Suprapubic skin (tissue), 4 donors: ENCODE measurements at places on chromosomes 1 and 21.
A peak's percentile ranks its signal among the peaks of the same experiment; 100 is the strongest.

DNA sequence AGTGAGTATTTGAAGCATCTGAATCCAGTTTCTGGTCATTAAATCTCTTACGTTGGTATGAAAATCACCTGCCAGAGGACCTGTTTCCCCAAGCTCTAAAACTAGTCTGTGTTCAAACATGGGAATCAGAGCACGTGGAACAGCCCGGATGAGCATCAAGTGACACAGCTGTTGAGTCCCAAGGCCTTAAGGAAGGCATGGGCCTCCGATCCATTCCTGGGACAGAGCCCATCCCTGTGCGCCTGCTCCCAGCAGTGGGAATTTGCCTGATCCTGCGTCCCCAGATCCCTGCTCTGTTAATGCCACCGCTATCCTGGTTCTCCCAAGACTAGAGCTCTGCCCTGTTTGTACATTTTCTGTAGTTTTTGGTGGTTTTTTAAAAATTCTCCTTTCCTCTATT is 68.4 kb upstream of the FBXO28 start:
- peaks cover 2% of the 10 kb centered on the region for H3K4me1 ChIP-seq
- H3K36me3 ChIP-seq = no peaks in the 10 kb centered on the region
- no peak overlapping the region for H3K4me3 ChIP-seq
- no peak for DNase-seq
- H3K27me3 ChIP-seq = no peaks in the 10 kb centered on the region

GRCh38 chr1:110240476-110241210 is 30.5 kb downstream of the KCNC4 start:
- no peak overlapping the region for H3K4me3 ChIP-seq
- H3K27ac ChIP-seq = no peak overlapping the region
- H3K36me3 ChIP-seq = no peaks in the 10 kb centered on the region
- H3K4me1 ChIP-seq = peaks cover 7% of the 10 kb centered on the region
- no peaks in the 10 kb centered on the region for H3K27me3 ChIP-seq
- no peak for DNase-seq

- no peak for DNase-seq
- H3K27me3 ChIP-seq = peaks cover 4% of the 10 kb centered on the region
- no peak overlapping the region for H3K4me3 ChIP-seq
- no peaks in the 10 kb centered on the region for H3K36me3 ChIP-seq
These were observed 64.3 kb upstream of the COL6A1 start for GRCh38 chr21:45917241-45917640.

DNA sequence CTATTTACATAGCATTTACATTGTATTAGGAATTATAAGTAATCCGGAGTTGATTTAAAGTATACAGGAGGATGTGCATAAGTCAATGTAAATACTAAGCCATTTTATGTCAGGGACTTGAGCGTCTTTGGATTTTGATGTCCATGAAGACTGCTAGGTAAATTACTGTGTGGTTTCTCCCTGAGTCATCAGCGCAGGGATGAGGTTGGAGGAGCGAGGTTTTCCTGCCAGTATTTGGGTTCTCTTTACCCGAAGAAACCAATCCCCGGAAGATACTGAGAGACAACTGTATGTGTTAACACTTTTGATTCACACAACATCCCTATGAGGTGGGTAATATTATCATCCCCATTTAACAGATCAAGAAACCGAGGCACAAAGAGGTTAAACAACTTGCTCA is 29.3 kb downstream of the BATF3 start:
- H3K27ac ChIP-seq = no peak overlapping the region
- H3K4me1 ChIP-seq = peaks cover 40% of the 10 kb centered on the region
- H3K4me3 ChIP-seq = no peak overlapping the region
- no peaks in the 10 kb centered on the region for H3K27me3 ChIP-seq
- no peaks in the 10 kb centered on the region for H3K36me3 ChIP-seq

DNA sequence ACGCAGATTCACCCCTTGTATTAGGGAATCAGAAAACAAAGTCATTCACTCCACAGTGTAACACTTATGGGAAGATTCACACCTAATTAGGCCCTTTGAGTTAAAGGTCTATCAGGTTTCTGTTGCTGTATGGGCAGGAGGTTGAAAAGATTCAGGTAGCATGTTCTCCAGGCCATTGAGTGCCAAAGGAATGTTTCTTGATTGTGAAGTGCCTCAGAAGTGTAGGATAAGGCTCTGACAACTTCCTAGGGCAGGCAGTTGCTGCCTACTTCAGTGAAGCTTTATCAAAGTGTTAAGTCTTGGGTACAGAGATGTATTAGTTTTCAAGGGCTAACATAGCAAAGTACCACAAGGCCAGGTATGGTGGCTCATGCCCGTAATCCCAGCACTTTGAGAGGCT is 48.7 kb upstream of the RGS18 start:
- no peak for DNase-seq
- no peaks in the 10 kb centered on the region for H3K4me1 ChIP-seq
- H3K27ac ChIP-seq = no peak overlapping the region
- H3K4me3 ChIP-seq = no peak overlapping the region

DNA sequence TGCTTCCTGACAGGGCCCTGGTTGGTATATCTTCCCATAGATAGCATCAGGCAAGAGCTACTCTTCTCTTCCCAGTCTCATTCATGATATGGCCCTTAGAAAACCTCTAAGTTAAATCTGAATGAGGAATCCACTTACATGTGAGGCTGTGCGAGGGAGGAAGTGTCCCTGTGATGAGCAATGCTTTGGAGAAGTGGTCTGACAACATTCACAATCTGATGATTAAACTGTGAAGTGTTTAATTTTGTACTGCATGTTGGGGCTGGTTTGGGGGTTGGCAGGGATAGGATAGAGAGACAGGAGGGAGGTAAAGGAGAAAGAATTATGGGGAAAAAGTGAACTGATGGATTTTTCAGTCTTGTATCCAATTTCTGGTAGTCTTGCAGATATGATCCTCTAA is 421.2 kb upstream of the DAB1 start:
- no peak overlapping the region for H3K4me3 ChIP-seq
- DNase-seq = no peak
- H3K27me3 ChIP-seq = no peaks in the 10 kb centered on the region
- H3K27ac ChIP-seq = no peak overlapping the region
- no peaks in the 10 kb centered on the region for H3K4me1 ChIP-seq
- no peaks in the 10 kb centered on the region for H3K36me3 ChIP-seq

GRCh38 chr1:171127501-171127900 is 36.8 kb downstream of the FMO3 start:
- no peak for DNase-seq
- peaks cover 33% of the 10 kb centered on the region for H3K4me1 ChIP-seq
- H3K27ac ChIP-seq = no peak overlapping the region

DNA sequence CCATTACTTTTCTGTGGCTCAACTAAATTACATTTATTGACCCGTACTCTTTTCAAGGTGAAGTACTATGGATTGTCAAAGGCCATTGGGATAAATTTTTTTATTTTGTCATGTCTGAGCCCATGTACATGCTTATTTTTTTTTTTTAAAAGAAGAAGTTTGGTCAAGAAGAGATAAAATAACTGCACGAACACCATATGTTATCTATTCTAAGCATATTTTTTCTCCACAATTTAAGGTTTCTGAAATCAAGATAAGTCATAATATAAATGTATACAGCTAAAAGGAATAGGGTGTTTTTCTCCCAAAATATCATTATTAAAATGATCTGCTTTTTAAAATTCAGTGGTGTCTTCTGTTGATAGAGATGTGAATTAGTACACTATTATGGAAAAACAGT is 35.0 kb upstream of the SH2D1B start:
- peaks cover 7% of the 10 kb centered on the region for H3K27me3 ChIP-seq
- DNase-seq = no peak
- H3K36me3 ChIP-seq = no peaks in the 10 kb centered on the region
- H3K4me3 ChIP-seq = no peak overlapping the region

GRCh38 chr1:218488986-218489385 is 143.8 kb downstream of the TGFB2 start:
- H3K36me3 ChIP-seq = no peaks in the 10 kb centered on the region
- no peak for DNase-seq
- H3K4me1 ChIP-seq = no peaks in the 10 kb centered on the region
- H3K4me3 ChIP-seq = no peak overlapping the region
- no peak overlapping the region for H3K27ac ChIP-seq

- no peaks in the 10 kb centered on the region for H3K27me3 ChIP-seq
- no peaks in the 10 kb centered on the region for H3K36me3 ChIP-seq
- H3K4me3 ChIP-seq = no peak overlapping the region
- H3K27ac ChIP-seq = peak overlapping the region; percentile 7
- DNase-seq = no peak
These were observed 219.2 kb downstream of the RERE start for GRCh38 chr1:8598060-8598724.

GRCh38 chr1:168297019-168297730 is 16.5 kb downstream of the TBX19 start:
- H3K4me3 ChIP-seq = no peak overlapping the region
- H3K36me3 ChIP-seq = no peaks in the 10 kb centered on the region
- no peaks in the 10 kb centered on the region for H3K4me1 ChIP-seq
- H3K27me3 ChIP-seq = no peaks in the 10 kb centered on the region
- DNase-seq = no peak

DNA sequence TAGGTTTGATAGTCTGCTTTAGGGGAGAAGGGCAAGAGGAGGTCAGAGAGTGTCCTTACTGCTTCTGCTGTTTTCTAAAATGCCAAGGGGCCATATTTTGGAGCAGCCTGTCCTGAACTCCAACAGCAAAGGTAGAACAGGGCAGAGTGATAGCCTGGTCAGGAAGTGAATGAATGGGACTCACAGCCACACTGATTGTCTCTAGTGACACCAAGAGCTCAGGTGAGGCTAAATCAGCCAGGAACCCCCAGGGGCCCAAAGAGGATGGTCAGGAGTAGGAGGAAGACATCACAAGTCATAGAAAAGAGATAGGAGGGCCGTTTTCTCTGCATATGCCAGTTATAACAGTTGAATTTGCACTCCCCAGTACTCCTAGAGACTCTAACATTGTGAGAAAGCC is 97.4 kb upstream of the DUSP10 start:
- no peaks in the 10 kb centered on the region for H3K36me3 ChIP-seq
- no peak for DNase-seq
- H3K27me3 ChIP-seq = no peaks in the 10 kb centered on the region
- peaks cover 28% of the 10 kb centered on the region for H3K4me1 ChIP-seq
- H3K27ac ChIP-seq = peak overlapping the region; percentile 68

DNA sequence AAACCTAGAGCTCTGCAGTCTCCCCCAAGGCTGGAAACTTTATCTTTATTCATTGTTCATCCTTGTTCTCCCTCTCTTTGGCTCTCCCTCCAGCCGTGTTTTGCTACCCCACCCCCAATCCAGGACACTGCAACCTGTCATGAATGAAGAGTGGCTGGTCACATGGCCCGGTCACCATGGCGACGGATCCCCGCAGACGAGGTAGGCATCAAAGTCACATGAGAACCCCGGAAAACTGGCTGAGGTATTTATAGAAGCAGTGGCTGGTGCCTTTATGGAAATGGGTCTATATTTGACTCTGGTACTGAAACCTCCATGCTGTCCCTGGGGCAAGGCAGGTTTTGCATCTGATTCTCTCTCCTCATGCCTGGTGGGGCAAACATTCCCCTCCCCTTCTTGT is 13.4 kb upstream of the SLC6A17 start:
- no peaks in the 10 kb centered on the region for H3K36me3 ChIP-seq
- H3K27me3 ChIP-seq = peaks cover 53% of the 10 kb centered on the region
- no peak for DNase-seq
- H3K27ac ChIP-seq = no peak overlapping the region

GRCh38 chr1:47951026-47951425 is 46.2 kb downstream of the TRABD2B start:
- no peaks in the 10 kb centered on the region for H3K4me1 ChIP-seq
- no peak overlapping the region for H3K4me3 ChIP-seq
- H3K27ac ChIP-seq = no peak overlapping the region
- H3K36me3 ChIP-seq = no peaks in the 10 kb centered on the region

- no peak overlapping the region for H3K27ac ChIP-seq
- H3K4me3 ChIP-seq = no peak overlapping the region
- H3K36me3 ChIP-seq = no peaks in the 10 kb centered on the region
- DNase-seq = no peak
- H3K27me3 ChIP-seq = no peaks in the 10 kb centered on the region
- no peaks in the 10 kb centered on the region for H3K4me1 ChIP-seq
These were observed 8.2 kb downstream of the PTPRC start for GRCh38 chr1:198647055-198647454.

DNA sequence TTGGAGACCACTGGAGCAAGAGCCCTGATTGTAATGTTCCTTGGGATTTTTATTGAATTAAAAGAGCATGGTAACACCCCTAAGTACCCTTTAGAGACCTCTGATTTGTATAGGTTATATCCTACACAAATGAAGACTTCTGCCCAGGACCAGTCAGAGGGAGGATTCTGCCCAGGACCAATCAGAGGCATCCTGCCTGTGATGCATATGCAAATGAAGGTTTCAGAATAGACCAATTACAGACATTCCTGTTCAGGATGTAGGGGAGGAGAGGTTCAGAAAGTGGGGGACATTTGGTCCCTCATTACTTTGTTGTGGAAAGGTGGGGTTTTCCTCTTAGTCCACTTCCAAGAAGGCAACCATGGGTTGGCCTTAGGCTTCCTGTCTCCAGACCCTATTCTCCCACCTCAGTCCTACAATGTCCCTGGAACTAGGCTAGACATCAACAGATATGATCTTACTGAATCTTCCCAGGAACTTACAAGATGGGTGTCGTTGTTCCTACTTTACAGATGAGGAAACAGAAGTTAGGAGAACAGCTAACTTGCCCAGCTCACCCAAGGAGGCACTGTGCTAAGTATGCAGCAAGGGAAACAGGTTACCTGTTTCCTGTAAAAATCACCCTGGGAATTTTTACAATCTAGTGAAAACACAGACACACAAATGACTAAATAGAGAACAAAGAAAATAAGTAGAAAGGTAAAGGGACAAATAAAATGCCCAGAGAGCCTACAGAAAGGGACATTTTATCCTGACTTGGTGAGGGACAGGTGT is 36.8 kb upstream of the SFPQ start:
- no peaks in the 10 kb centered on the region for H3K36me3 ChIP-seq
- no peak for DNase-seq
- no peak overlapping the region for H3K27ac ChIP-seq
- H3K4me3 ChIP-seq = no peak overlapping the region
- no peaks in the 10 kb centered on the region for H3K27me3 ChIP-seq
- H3K4me1 ChIP-seq = no peaks in the 10 kb centered on the region

- no peaks in the 10 kb centered on the region for H3K4me1 ChIP-seq
- no peak overlapping the region for H3K4me3 ChIP-seq
- H3K27ac ChIP-seq = no peak overlapping the region
- DNase-seq = no peak
- H3K36me3 ChIP-seq = no peaks in the 10 kb centered on the region
- H3K27me3 ChIP-seq = no peaks in the 10 kb centered on the region
These were observed 53.5 kb downstream of the FMO4 start for GRCh38 chr1:171367436-171367835.
